Hypothalamus (tissue), 51 donors: ENCODE measurements at places on chromosomes 13 and 19.

DNA sequence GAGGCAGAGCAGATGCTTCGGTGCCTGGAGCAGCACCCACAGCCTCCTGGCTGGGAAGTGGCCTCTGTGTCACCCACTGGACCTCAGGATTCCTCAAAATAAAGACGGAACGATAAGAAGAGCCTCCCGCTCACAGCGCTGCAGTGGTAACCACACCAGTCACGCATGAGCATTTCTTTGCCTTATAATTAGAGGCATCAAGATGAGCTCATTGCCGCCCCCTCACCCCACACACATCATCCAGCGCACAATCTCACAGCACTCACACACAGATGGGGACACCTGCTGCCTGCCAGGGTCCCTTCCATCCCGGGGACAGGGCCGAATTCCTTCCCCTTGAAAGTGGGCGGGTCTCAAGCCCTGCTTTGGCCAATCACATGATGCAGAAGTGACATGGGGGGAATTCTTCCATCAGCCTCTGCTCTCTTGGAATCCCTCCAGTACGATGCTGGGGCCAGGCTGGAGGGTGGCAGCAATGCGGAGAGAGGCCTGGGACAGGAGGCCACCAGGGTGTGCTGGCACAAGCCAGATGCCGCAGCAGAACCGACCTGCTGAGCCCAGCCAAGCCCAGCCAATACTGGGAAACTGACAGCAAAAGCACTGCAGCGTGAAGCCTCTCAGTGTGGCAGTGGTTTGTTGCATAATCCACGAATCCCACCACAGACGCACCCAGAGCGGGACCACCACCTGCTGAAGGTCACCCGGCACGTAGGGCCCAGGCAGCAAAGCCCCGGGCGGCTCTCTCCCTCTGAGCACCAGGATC lies 16.0 kb downstream of the PIP5K1C start:
- DNase-seq = no peak

- no peak for DNase-seq
These were observed 227.8 kb downstream of the UQCRFS1 start for GRCh38 chr19:28985201-28985600.

DNA sequence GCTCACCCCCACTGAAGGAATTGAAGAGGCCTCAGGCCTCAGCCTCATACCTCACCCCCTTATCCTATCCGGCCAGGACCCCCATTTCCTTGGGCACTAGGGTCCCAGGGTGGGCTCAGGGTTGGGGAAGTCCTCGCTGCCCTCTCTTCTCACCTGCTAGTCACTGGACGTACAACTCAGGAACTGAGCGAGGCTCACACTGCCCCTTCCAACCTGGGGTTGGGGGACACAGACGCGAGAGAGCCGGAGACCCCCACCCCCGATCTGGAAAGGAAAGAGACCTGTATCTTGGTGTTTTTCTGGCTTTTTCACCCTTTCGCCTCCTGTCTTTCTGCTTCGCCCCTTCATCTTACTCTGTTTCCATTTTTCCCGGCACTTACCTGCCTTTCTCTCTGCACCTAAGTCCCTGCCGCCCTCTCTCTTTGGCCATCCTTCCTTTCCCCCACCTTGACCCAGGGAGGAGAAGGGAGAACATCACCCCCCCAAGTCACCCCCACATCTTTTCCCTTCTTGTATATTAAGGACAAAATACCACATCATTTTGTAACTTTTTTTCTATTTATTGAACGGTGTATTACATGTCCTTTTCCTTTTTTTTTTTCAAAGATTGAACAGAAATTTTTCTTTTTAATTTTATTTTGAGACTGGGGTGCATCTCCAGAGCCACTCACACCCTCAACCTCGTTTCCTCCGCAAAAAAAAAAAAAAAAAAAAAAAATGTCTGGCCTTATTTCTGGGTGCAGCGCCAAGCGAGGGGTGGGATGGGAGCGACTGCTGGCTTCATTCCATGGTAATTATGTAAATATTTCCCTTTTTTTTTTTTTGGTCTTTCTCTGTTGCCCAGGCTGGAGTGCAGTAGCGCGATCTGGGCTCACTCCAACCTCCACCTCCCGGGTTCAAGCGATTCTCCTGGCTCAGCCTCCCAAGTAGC lies 36.6 kb downstream of the ZSWIM4 start:
- DNase-seq = no peak

- no peak for DNase-seq
These were observed 120.5 kb downstream of the KATNAL1 start for GRCh38 chr13:30186634-30187415.

GRCh38 chr19:22052644-22053013 lies 345 bp downstream of the ZNF257 start:
- no peak for DNase-seq

DNA sequence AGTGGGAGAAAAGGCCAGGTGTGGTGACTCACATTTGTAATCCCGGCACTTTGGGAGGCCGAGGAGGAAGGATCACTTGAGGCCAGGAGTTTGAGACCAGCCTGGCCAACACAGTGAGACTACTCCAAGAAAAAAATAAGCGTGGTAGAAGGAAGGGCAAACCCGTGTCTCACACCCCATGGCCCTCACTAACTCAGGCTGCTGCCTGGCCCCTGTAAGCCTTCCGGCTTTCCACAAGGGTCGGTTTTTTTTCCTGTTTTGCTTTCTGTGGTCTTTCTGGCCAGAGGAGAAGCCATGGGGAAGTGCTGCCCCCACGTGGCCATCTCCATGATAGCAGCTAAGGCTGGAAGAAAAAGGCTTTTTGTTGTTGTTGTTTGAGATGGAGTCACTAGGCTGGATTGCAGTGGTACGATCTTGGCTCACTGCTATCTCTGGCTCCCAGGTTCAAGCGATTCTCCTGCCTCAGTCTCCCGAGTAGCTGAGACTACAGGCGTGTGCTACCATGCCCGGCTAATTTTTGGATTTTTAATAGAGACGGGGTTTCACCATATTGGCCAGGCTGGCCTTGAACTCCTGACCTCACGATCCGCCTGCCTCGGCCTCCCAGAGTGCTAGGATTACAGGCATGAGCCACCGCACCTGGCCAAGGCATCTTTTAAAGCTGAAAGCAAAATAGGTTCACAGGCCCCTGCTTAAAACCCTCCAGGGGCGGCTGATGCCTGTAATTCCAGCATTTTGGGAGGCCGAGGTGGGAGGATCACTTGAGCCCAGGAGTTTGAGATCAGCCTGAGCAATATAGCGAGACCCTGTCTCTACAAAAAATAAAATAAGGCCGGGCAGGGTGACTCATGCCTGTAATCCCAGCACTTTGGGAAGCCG lies 7.5 kb upstream of the ARHGEF18 start:
- peak; percentile 47 for DNase-seq

GRCh38 chr19:10808937-10809649 lies 26.9 kb downstream of the TMED1 start:
- DNase-seq = no peak
